CD4-positive, alpha-beta T cell treated with Interleukin-15 for 4 hours (primary cell): ENCODE measurements at places on chromosomes 6 and 20.
A peak's percentile ranks its signal among the peaks of the same experiment; 100 is the strongest.

DNA sequence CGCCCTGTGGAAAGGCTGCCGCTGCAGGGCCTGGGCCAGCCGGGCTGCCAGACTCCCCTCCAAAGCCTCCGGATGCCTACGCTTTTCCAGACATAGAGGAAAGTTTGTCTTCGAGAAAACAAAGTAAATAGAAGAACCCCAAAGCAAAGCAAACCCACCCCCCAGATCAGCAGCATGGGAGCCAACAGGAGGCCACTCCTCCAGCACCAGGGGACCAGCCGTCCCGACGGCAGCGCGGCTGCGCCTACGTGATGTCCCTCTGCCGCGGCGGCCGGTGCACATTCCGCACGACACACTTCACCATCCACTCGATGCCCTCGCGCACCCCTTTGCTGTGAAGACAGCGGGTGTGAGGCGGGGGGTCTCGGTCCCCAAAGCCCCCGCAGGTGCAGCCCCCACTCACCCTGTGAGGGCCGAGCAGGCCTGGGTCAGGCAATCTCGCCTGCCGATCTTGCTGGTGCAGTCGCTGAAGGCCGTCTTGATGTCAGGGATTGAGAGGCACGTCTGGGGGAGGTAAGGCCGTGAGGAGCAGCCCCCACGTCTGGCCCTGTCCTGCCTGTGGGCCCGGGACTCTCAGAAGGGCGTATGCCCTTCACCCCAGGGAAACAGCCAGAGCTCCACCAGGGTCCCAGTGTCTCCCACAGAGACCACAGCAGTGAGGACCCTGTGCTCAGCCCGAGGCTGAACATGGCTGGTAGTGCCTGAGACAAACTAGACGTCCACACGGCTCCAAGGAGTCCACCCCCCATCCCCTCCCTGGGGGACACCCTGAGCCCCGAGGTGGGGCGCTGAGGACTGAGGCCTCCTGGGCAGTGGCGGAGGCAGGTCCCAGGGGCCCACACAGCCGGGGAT, 4.0 kb downstream of the TNFRSF6B start:
- no peak for DNase-seq

DNA sequence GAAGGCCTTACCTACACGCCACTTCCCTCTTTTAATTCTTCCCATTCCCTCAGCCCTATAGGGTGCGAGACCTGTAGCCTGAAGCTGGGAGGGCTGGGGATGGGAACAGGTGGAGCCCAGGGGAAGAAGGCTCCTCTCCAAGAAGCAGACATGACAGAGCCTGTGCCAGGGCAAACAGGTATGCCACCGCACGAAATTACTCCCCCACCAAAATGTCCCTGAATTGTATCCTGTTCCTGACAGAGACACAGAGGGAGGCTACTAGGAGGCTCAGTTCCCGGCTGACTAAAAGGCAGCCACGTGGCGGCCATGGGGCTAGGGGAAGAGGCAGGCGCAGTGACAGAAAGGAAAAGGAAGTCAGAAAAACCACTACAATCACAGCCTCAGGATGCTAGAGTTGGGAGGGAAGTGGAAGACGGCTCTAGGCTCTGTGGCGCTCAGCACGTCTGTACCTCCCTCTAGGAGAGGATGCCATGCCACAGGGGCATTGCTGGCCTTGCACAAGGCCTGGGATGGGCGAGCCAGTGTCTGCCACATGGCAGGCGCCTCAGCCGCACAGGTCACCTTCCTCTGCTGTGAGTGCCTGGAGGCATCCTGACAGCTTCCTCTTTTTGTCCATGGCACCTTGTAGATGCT, 27.7 kb downstream of the TFEB start:
- peak; percentile 35 for DNase-seq

DNA sequence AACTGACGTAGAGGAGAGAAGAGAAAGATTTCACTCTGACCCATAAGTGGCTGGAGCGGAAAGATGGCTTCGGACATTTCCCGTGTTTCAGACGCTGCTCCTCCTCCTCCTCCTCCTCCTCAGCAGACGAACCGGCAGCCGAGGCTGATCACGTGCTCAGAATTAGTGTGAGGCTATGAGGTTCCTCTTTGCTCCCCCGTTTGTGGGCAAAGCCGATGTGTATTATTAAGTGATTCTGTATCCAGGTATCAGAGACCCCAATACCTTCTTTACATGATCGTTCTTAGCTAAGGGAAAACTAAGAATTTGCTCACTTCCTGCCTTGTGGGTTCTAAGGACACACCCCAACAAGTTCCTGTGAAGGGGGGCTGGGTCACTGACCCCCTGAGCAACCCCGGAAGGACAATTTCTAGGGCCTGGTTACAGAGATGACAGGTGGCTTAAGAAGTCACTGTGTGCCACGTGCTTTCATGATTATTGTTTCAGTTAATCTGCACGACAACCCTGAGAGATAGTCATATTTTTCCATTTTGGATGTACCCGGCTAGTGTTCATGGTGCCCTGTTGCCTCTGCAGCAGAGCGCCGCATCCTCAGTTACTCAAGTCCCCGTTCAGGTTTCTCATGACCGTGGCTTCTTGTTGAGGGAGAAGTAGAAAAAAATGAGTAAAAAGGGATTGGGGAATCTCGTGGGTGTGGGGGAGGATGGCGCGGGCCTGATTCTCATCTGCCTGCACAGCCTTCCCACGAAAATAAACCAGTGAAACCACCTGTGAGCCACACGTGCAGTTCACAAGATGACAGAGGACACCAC, 671.8 kb downstream of the QKI start:
- no peak for DNase-seq

DNA sequence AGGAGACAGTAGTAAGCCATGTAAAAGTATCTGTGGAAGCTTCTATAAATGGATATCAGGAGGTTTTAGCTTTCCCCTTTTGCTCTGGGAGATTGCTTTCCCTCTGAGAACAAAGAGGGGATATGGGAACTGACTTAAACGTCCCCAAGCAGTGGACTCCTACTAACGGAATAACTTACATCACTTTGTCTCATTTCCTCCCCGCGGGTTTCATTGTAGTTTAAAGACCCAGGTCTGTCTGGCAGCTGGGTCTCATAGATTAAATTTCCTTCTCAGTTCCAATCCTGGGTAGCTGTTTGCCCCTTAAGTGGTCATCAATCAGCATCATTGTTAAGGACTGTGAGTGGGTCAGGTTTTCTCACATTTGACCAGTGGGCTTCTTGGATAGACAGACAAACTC, 68.7 kb downstream of the PLAGL1 start:
- no peak for DNase-seq

DNA sequence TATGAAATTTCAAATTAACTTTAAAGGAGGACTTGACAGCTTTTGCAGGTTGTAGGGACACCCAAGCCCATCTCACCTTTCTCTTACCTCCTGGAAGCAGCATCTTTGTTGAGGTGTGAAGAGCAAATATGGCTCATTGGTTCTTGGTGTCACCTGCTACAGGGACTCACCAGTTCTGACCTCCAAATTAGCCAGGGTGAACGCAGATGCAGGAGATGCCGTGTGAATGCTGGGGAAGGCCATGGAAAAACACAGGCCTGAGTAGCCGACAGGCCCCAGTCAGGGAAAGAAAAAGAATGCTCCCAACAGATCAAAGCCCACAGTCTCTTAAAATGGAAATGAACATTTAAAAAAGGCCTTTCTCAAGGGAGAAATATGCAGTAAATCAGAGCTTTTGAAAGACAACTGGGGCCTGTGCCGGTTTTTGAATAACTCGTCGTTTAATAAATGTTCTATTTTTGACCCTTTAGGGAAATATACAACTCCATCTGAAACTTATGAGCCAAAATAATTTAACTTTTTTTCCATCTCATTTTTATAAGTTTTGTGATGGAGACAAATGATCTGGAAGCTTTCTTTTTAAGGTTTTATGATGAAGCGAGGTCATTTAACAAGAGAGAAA, 167.5 kb downstream of the CD83 start:
- DNase-seq, result no peak

GRCh38 chr20:50418890-50419642, 91.1 kb upstream of the PTPN1 start:
- DNase-seq, result no peak

GRCh38 chr20:49938173-49939163, 2.3 kb downstream of the RNF114 start:
- DNase-seq, result no peak

DNA sequence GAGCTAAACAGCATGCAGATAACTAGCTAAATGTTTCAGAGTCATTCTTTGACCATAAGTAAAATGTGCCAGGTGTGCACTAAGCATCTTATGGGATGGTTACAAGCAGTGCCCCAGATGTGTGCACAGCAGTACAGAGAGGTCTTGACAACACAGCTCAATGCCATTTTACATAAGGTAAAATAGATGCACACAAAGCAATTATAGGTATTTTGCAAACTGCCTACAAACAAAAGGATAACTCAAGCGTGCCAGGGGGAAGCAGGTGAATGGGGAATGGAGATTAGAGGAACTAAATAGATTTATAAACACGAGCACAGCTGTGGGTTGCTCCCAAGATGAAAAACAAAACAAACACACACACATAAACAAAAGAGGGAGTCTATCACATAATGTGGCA, 64.8 kb downstream of the SLC2A10 start:
- no peak for DNase-seq
